Tibial artery (tissue), 4 donors: ENCODE measurements at places on chromosomes 4 and X.

GRCh38 chrX:53284684-53285447, 3.5 kb upstream of the IQSEC2 start:
- DNase-seq: peak; percentile 36

DNA sequence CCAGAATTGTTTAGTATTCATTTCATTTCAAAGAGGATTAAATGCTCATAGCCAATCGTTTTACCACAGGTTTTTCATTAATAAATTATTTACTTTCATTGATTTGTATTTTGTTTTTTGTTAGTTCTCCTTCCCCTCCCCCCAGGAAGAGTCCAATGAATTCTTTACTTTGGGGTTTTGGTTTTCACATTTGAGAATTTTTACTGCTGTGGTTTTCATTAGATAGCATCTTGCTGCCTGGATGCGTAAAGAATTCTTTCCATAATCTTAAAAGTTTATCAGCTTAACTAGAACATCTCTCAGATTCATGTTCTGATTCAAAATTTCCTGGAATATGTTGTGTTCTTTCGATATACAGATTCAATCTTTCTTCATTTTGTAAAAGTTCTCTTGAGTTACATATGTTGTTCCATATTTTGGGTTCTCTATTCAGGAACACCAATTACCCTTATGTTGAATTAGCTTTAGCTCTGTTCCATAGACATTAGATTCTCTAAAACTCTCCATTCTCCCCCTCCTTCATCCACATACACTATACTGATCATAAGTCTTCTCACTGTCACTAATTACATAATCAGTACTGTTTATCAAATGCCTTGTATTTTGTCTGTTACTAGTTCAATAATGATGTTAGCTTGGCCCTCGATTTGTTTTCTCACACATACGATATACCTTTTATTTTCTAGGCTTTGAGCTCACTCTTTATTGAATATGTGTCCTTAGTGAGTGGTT, 184.4 kb downstream of the CAMK2D start:
- no peak for DNase-seq

DNA sequence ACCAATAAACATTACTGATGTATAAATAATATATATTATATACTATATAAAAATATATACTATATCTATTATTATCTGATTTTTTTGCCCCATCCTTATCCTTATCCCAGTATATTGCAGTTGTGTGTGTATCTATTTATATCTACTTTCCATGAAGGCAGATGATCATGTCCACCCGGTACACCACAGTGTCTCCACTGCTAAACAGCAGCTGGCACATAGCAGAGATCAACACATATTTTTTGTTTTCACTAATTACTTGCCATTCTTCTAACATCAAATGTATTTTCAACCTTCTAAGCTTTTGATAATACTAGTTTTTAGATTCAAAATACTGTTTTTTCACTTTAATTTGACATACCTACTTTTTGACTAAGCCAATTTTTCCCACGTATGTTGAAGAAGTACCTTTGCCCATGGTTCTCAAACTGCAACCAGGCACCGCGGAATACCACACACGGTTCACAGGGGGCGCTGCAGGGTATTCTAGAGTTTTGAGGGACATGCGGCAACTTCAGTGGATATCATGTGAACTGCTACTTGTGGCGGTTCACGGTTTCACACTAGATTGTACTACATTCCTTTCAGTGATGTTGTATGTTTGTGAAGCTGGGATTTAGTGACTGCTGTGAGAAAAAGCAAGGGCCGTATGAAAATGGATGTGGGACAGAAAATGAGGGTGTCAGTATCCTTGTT, 182.5 kb upstream of the NPY2R start:
- no peak for DNase-seq

GRCh38 chrX:21167011-21167410, 207.2 kb upstream of the CNKSR2 start:
- DNase-seq: no peak

DNA sequence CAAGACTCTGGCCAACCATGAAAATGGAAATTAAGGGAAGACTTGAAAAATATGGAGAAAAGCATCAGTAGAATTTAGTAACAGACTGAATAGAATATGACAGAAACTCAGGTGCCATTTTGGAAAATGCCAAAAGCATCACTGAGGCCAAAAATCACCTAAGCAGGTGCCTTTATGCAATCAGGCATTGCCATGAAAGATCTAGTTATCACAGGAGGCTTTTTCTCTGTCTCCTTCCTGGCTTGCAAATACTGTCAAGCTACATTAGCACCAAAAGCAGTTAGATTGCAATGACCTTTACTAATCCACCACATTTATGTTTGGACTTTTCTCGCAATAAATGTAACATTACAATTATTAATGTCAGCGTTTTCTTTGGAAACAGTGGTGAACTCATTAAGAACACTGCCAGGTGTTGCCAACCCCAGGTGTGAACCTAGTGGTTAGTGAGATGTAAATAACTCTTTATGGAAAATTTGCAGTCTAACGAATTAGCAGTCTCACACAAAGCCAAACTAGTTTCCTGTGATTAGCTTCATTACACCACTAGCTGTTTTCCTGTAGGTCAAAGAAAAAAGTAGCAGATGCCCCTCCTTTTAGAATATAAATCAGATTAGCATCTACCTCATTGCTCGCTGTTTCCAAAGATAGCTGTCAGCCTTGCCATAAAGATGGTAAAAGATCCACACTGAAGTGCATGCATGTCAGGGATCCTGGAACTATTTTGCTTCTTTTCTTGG, 1568.4 kb upstream of the TENM3 start:
- DNase-seq: no peak

GRCh38 chr4:14446311-14446710, 556.0 kb upstream of the CPEB2 start:
- no peak for DNase-seq

DNA sequence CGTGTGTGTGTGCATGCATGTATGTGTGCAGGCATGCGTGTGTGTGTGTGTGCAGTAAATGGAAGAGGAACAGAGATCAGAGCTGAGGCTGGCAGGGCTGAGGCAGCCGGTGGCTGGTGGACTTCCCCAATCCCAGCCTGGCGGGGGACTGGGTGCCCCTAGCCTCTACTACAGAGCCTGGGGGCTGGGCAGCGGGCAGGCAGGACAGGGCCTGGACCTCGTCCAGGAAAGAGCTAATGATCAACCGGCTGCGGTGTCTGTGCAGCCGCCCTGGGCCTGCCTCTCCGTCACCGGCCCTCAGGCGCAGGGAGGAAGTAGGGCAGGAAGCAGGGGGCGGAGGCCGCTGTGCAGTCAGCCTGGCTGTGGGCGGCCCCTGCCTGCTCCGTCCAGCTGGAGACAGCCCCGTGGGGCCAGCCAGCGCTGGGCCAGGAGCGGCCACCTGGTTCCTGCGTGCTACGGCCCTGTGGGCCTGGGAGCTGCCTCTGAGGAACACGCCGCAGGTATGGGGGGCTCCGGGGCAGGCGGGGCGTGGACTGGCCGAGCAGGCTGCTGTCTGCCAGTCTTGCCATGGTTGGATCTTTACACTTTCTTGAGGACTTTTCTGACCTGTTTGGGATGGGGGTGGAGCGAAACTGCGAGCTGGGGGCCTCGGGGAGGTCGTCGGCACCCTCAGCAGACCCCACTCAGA, at the start of gene SH3TC1:
Gene SH3TC1, plus strand, starts transcription at position 385 of the 688 bp plus-strand sequence. CDS start 5,905 bp downstream, outside the sequence.
- DNase-seq: peak; percentile 85

DNA sequence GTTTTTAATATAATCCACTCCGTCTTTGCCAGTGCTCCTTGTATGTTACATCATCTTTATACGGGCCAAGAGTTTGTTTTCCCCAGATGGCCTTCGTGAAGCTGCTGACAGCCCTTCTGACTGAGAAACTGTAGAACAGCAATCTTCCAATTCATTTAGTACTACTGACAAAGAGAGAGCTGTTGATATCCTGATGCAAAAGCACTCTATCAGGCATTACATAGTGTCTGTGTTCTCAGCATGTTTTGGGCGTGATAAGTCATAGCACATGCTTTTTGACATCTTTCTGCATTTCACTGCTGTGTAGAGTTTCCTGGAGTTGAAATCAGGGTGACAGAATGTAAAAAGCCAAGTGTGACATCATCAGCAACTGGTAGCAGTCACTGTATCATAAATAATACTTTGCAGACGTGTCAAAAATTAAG, 746.3 kb upstream of the FAM241A start:
- no peak for DNase-seq

- DNase-seq: no peak
These were observed 3.1 kb downstream of the ZGRF1 start for GRCh38 chr4:112633477-112634235.

- DNase-seq: no peak
These were observed 20.3 kb downstream of the ATP2B3 start for GRCh38 chrX:153537526-153538295.

GRCh38 chr4:121686255-121686654, 10.5 kb downstream of the ANXA5 start:
- DNase-seq: no peak

DNA sequence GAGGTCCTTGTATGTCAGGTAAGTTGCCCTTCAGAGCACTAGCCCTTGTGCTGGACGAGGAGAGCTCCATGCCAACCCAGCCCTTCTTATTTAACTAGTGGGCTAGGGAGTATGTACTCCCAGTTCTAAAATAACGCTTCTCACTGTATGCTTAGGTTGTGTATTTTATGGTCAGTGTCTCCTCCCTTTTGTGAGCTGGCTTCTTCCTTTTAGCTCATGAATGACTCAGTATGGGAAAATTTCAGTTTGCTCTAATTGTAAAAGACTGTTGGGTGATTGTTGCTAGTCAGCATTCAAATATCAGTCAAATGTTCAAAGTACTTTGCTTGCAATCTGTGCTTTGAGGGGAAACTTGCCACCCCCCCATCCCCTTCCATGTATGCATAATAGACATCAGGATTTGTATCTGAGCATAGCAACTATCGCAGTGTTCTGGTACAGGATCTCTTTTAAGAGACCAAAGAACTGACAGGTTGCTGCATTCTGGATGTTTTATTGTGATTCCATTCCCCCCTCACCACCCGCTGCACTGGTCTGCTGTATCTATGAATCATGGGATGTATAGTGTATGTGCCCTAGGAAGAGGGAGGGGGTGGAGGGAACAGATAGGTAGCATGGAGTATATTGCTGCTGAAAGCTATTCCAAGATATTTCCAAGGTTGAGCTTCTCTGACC, 34.7 kb downstream of the DLG3 start:
- DNase-seq: no peak

- DNase-seq: no peak
These were observed 10.6 kb upstream of the RASGEF1B start for GRCh38 chr4:81482326-81482725.

- no peak for DNase-seq
These were observed 43.7 kb downstream of the OTOP1 start for GRCh38 chr4:4182835-4183568.

DNA sequence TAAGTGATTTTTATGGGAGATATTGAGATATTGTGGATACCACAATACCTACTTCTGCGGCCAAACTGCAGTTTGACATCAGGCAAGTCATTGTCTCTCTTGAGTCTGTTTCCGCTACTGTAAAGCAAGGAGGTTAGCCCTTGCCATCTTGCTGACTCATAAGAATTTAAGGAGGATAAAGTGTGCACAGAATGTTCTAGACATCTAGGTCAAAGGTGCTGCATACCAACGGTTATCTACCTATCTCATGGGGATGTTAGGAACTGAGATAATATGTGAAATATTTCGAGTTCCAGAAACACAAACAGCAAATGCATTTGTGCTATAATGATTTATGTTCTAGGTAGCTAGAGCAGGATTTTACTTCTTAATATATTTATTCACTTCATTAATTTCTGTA, 211.5 kb upstream of the NR3C2 start:
- no peak for DNase-seq

DNA sequence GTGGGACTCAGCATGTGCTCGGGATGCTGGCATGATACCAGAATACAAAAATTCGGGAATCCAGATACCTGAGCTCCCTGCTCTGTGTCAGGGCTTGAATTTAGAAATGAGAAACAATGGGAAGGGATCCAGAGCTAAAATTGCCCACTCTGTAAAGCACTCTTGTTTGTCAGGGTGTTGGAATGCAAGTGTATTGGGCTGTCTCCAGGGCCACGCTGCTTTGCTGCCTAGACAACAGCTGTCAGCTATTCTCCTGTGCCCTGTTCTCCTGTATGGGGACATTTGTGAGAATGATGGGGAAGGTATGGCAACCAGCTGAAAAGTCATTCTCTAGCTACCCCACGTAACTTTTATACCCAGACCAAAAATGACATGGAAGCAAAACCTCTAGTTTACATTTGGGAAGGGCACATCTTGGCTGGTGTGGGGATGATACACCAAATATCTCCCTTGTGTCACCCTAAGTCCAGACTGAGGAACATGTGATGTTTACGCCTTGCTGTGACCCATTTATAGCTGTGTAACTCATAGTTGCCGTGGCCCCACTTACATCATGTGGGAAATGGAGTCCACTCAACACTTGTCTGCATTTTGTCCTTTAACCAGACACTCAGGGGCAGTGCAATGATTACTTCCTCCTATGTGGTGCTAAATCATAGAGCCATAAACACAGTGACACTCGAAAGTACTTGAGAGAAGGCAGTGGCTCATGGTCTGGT, 46.6 kb downstream of the SMPX start:
- no peak for DNase-seq

GRCh38 chr4:36164900-36165630, 79.2 kb downstream of the ARAP2 start:
- no peak for DNase-seq

GRCh38 chr4:41749631-41750039, 1.1 kb upstream of the PHOX2B start:
- DNase-seq: no peak

DNA sequence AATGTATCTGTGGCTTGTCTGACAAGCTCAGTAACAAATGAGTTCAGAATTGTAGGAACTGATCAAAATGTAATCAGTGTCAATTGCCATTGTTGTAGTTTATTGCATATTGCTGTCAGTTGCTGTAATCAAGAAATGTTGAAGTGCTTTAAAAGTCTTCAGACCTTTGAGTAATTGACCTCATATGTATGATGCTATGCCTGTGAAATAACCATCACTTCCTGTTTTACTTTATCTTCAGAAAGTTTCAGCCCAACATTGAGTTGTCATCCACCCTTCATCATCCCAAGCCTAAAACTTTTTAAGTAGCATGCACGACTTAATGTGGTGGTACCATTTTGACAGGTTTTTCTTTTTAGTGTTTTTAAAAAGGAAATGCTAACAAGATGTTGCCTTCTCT, 212.4 kb downstream of the ARHGAP10 start:
- DNase-seq: no peak

- DNase-seq: no peak
These were observed 32.3 kb downstream of the HDAC8 start for GRCh38 chrX:72540318-72540717.

GRCh38 chrX:130082244-130083106, 27.8 kb downstream of the ELF4 start:
- peak; percentile 64 for DNase-seq

DNA sequence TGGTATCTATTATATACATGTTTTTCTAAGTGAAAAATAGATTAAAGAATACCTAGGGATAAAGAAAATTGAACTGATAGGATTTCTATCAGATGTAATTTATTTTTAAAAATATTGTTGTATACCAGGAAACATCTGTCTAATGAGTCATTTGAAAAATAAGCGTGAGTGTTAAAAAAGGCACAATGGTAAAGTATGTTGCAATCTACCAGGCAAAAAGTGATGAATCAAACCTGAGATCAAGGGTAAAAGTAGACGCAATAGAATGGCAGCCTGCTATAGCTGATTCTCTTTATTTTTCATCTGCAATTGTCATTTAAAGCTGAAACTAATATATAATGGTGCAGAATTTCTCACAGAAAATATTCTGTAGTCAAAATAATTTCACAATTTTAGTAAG, 1119.6 kb downstream of the PCDH18 start:
- no peak for DNase-seq

GRCh38 chr4:48110452-48110978, 23.5 kb downstream of the TXK start:
- DNase-seq: no peak

GRCh38 chr4:139808808-139809756, 143.5 kb downstream of the MGST2 start:
- DNase-seq: no peak

- DNase-seq: peak; percentile 69
These were observed 146.2 kb upstream of the SCML1 start for GRCh38 chrX:17590892-17591740.
